Activated CD4-positive, alpha-beta T cell treated with anti-CD3 and anti-CD28 coated beads, Interleukin-2, amount 50 U/mL, for 48 hours (primary cell): ENCODE measurements at places on chromosomes 16 and 17.
A peak's percentile ranks its signal among the peaks of the same experiment; 100 is the strongest.

- DNase-seq = no peak
These were observed 164.7 kb downstream of the ZNF18 start for GRCh38 chr17:11832401-11833137.

- no peak for DNase-seq
These were observed 21.0 kb upstream of the ITGAX start for GRCh38 chr16:31333686-31334649.

DNA sequence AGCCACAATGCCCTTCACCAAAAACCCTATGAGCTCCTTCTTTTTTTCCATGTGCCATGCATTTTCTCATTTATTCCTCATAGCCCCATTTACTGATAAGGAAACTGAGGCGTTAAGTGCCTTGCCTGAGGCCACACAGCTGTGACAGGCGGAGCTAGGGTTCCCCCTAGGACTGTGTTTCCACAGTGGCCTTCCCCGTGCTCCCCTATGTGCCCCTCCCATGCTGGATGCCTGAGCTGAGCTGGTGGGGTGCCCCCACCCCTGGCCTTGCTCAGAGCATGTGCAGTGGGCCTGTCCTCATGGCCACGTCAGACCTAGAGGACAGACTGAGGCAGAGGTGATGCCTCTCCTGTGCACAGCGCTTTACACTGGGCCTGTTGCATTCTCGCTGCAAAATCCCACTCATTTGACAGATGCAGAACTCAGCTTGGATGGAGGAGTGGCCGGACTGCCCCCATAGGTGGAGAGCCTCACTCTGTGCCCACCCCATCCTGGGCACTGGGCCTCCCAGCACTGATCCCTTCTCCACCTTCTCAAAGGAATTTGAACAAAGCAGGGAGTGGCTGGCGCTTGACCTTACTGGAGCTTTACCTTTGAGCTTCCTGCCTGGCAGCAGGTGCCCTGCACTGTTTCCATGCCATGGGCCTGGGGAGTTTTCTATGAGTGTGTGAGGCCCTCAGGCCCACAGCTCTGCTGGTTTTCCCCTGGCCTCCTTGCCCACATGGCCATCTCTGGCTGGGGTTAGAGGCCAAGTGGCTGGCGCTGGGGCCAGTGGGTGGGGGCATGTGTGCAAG lies 2.6 kb downstream of the MAP2K3 start:
- DNase-seq = peak; percentile 67

DNA sequence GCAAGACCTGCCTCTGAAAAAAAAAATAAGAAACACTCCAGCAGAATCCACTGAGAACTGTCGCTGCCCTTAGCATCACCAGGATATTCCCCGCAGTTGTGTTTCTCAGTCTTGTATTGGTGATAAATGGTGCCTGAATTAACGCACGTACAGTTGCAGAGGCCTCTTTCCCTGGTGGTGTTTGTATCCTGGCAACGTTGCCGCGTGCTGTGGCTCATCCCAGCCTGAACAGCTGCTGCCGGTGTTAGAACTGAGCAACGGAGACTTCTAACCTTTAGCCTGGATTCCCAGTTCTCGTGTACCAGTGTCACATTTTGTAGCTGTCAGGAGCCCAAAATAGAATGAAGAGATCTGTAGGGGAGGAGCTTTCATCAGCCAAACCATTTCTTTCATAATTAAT lies 4.8 kb downstream of the MLYCD start:
- no peak for DNase-seq

GRCh38 chr16:74868501-74868900 lies 93.9 kb upstream of the FA2H start:
- DNase-seq = no peak

GRCh38 chr16:50259334-50260205 lies 6.8 kb upstream of the ADCY7 start:
- DNase-seq = no peak

GRCh38 chr17:50872710-50873424 lies 6.7 kb upstream of the TOB1 start:
- DNase-seq = peak; percentile 50

GRCh38 chr16:49923411-49923810 lies 67.5 kb upstream of the ZNF423 start:
- DNase-seq = no peak
